Activated naive CD8-positive, alpha-beta T cell treated with anti-CD3 and anti-CD28 coated beads for 36 hours (primary cell): ENCODE measurements at places on chromosomes 2 and 18. TPM values are rescaled to one million over a fixed set of nuclear protein-coding genes. Genes with fewer than 3 reads are reported as not detected.
A peak's percentile ranks its signal among the peaks of the same experiment; 100 is the strongest.

DNA sequence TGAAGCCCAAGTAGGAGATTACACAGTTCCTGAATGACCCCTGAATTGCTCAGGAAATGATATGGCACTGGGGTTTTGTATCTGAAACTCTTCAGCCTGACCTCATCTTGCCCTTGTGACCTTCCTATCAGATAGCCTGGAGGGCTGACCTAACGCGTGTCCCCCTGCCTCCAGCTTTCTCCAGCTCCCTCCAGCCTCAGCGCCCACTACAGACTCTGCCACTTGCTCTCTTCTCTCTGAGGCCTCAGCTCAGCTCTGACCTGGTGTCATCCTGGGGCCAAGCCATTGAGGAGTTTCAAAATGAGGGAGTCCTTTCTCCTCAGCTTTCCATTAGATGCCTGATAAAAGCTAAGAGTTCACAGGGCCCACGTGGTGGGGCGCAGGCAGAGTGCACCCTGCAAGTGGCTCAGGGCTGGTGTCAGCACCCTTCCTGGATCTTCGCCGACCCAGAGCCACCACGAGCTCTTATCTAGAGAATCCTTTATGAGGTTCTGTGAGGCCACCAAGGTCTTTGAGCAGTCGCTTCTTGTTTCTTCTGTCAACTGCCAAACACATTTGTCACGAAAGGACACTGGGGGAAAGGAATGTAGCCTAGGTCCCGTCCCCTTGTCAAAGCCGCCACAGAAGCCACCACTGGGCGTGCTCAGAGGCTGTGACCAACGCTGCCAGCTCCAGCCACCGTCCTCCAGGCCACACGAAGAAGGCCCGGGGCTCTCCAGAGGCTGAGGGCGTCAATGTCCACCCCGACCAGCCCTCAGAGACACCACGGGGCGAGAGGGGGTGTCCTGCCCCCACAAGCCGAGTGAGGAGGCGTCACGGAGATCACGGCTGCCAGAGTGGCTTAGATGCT is 131.3 kb upstream of the GPC1 start:
- no peak overlapping the region for H3K4me3 ChIP-seq
- no peaks in the 10 kb centered on the region for H3K4me1 ChIP-seq
- H3K36me3 ChIP-seq, result no peaks in the 10 kb centered on the region
- DNase-seq, result no peak
- no peak overlapping the region for H3K27ac ChIP-seq
- peaks cover 4% of the 10 kb centered on the region for H3K27me3 ChIP-seq

- H3K4me3 ChIP-seq, result no peak overlapping the region
- H3K27ac ChIP-seq, result no peak overlapping the region
- H3K36me3 ChIP-seq, result no peaks in the 10 kb centered on the region
- H3K4me1 ChIP-seq, result no peaks in the 10 kb centered on the region
- H3K27me3 ChIP-seq, result no peaks in the 10 kb centered on the region
- DNase-seq, result no peak
Observed at GRCh38 chr2:145601361-145601925, 1081.5 kb upstream of the ZEB2 start.

DNA sequence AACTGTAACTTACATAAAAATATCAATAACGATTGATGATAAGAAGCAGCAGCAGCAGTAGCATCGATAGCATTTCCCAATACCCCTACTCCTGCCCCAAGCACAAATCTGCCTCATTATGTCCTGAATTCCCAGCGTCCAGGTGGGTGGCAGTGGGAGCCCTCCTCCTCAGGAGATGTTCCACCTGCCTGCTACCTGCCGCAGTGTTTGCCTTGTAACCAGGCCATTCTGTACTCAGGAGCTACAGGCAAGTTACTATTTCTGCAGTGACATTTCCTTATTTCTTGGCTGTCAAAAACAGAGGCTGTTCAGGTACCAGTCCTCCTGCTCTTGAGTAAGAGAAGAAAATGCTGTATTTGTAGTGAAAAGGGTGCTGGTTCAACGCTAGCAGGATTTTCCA is 236.4 kb downstream of the CNTNAP5 start:
- no peaks in the 10 kb centered on the region for H3K4me1 ChIP-seq
- H3K36me3 ChIP-seq, result no peaks in the 10 kb centered on the region
- no peak overlapping the region for H3K27ac ChIP-seq

GRCh38 chr2:159758239-159758638 is 39.8 kb downstream of the CD302 start:
- DNase-seq, result no peak
- H3K4me3 ChIP-seq, result no peak overlapping the region
- peaks cover 23% of the 10 kb centered on the region for H3K36me3 ChIP-seq

DNA sequence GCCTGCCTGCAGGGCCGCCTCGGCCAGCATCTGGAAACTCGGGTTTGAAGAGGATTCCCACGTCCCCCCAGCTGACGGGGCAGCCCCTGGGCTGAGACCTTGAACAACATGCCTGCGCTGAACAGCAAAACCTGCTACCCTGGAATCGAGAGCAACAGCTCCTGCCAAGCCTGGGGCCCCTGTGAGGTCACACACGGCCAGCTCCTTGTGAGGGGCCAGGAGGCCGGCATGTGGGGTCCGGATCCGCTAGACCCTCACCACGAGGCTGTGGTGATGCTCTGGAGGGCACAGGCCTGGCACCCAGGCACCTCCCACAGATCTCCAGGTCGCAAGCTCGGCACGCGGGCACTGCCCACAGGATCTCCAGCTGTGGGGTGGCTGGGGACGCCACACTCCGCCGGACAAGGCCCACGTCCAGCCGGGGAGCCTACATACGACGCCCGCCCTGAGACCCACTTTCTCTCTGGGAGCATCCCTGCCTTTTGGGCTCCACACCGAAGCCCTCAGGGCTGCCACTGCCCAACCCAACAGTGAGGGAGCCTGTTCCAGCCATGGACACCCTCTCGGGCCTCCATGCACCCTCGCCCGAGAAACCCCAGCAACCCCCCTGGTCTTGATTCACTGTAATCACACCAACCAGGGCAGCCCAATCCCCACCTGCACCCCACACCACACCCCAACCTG is 34.1 kb downstream of the SLC66A2 start:
- no peak for DNase-seq
- no peak overlapping the region for H3K4me3 ChIP-seq
- H3K36me3 ChIP-seq, result peaks cover 56% of the 10 kb centered on the region
- H3K27me3 ChIP-seq, result no peaks in the 10 kb centered on the region
- H3K27ac ChIP-seq, result no peak overlapping the region

- no peaks in the 10 kb centered on the region for H3K4me1 ChIP-seq
- H3K27me3 ChIP-seq, result no peaks in the 10 kb centered on the region
- no peak overlapping the region for H3K27ac ChIP-seq
- no peak overlapping the region for H3K4me3 ChIP-seq
- H3K36me3 ChIP-seq, result peaks cover 83% of the 10 kb centered on the region
- DNase-seq, result no peak
Observed at GRCh38 chr2:117917223-117917917, 96.5 kb downstream of the CCDC93 start.

DNA sequence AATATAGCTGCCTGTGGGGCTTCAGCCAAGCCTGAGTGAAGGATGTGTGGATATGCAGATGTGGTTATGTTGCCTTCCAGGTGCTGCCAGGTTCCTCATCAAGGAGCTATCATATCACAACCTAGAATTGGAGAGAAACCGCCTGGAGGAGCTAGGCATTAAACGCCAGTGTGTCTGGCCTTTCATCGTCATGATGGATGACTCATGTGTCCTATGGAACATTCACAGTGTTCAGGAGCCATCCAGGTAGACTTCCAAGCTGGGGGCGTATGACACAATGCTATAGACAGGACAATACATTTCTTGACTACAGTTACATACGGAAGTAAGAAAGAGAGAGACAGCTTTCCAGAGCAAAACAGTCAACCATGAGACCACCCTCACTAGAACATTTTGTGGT is 86.8 kb downstream of the ESCO1 start:
- no peak for DNase-seq
- no peaks in the 10 kb centered on the region for H3K4me1 ChIP-seq
- H3K4me3 ChIP-seq, result no peak overlapping the region
- no peak overlapping the region for H3K27ac ChIP-seq

GRCh38 chr2:45241061-45241561 is 231.9 kb upstream of the SIX2 start:
- no peak for DNase-seq
- H3K36me3 ChIP-seq, result no peaks in the 10 kb centered on the region

- H3K27me3 ChIP-seq, result no peaks in the 10 kb centered on the region
- no peaks in the 10 kb centered on the region for H3K36me3 ChIP-seq
- no peak for DNase-seq
- H3K27ac ChIP-seq, result no peak overlapping the region
Observed at GRCh38 chr2:215612786-215613185, 176.9 kb upstream of the FN1 start.

DNA sequence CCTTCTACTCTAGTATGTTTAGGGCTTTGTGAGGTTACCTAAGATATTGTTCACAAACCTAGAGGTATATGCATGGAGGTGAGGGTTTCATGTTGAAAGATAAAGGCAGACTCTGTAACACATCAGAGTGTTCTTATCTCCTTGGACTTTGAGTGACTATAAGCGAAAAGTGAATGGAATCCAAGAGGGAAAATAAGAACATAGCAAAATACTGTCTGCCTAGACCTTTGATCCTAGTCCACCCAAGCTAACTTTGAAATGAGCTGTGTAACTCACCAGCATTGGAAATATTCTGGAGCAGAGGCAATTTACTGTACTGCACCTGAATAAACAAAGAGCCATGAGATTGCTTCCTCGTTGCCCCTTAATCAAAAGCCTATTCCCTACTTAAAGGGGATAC is 28.2 kb upstream of the GALNT1 start:
- DNase-seq, result no peak
- no peaks in the 10 kb centered on the region for H3K36me3 ChIP-seq
- no peak overlapping the region for H3K4me3 ChIP-seq
- H3K27ac ChIP-seq, result no peak overlapping the region

DNA sequence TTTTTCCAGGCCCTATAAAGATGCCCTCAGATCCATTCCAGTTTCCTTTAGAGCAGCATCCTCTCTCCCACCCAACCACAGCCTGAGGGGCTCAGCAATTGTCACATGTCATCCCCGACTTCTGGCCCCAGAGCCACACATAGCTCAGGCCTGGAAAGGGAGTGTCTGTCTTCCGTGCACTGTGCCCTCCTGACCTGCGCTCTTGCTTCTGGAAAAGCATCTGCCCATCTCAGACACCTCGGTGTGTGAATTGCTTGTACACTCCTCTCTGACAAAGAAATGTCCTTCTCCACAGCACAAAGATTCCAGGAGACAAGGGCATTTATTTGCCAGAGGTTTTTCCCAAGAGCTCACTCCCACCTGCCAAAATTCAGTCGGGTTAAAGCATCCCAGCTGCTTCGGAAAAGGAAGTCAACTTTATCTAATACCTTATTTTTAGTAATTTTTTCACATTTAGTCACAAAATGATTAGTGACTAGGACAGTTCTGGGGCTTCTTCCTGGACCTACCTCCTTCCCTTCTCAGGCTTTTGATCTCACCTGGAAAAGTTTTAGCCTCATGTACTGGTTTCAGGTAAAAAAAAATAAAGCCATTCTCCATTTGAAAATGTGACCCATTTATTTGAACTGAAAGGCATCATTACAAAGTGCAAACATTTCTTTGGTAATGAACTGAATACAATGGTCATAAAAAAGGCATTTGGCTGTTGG is 112.9 kb downstream of the PXDN start:
- no peaks in the 10 kb centered on the region for H3K36me3 ChIP-seq
- H3K4me1 ChIP-seq, result no peaks in the 10 kb centered on the region
- no peak overlapping the region for H3K27ac ChIP-seq
- H3K4me3 ChIP-seq, result no peak overlapping the region
- H3K27me3 ChIP-seq, result no peaks in the 10 kb centered on the region

DNA sequence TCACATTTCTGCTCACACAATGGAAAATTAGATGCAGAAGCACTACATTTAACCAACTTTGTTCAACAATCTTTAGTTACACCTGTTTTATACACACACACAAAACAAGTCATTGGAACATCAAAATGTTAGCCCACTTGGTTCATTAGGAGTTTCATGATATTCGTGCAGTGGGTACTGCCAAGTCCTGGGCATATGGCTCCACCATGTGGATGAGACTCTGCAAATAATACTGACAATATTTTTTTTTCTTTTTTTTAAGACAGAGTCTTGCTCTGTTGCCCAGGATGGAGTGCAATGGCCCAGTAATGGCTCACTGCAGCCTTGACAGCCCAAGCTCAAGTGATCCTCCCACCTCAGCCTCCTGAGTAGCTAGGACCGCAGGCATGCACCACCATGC is 34.5 kb upstream of the GRB14 start:
- H3K27me3 ChIP-seq, result no peaks in the 10 kb centered on the region
- no peak overlapping the region for H3K27ac ChIP-seq
- H3K36me3 ChIP-seq, result no peaks in the 10 kb centered on the region
- DNase-seq, result no peak
- H3K4me1 ChIP-seq, result no peaks in the 10 kb centered on the region
- H3K4me3 ChIP-seq, result no peak overlapping the region

- peak within 1 kb of the TSS; percentile 9 for H3K4me3 ChIP-seq
- no peak within 1 kb of the TSS for H3K27ac ChIP-seq
- H3K4me1 ChIP-seq, result peaks cover 21% of the 10 kb centered on the region
- no peaks in the 10 kb centered on the region for H3K36me3 ChIP-seq
- DNase-seq, result no peak
Observed at GRCh38 chr2:219514196-219514761, at the start of gene ASIC4. Gene ASIC4 (plus strand): TSS chr2:219514482. CDS start chr2:219514725, 243 bp downstream.

DNA sequence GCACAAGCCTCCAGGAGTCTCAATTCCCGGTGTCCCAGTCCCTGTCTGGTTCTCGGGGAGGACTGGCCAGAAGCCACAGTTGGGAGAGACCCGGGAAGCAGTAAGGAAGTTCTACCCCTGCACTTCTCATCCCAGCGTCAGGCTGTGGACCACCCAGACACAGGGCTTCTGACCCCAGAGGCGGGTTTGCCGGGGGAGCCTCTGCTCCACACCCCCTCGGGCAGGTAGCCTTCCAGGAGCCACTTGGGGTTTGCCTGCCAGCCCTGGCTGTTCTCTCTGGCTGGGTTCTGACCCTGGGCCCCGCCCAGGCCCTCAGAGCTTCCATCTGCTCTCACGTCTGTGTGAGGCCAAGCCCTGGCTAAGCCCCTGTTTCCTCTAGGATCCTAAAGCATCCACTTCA is 94.4 kb upstream of the GPC1 start:
- no peaks in the 10 kb centered on the region for H3K4me1 ChIP-seq
- H3K27me3 ChIP-seq, result peaks cover 12% of the 10 kb centered on the region
- DNase-seq, result no peak
- no peak overlapping the region for H3K4me3 ChIP-seq
- no peak overlapping the region for H3K27ac ChIP-seq

DNA sequence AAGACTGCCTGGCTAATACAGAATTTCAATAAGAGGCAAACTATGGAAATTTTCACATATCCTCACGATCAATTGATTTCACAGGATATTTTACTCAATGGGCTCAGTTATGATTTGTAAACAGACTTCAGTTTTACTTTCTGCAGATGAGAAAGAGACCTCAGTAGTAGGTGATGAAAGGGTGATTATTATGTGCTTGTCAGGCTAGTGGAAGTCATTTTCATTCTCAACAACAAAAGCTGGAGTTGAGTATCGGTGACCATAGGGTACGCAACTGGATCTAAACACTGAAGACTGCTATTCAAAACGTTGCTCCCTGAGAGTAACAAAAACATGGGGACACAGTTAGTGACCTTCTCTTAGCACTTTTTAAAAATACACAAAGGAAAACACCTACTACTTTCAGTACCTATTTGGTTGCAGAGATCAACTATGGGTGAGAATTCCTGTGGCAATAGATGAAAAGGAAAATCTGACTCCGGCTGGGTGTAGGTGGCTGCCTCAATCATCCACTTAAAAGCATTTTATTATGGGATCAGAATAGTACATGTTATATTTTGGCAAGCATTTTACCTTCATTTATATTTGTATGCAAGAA is 126.2 kb upstream of the VRK2 start:
- H3K27me3 ChIP-seq, result no peaks in the 10 kb centered on the region
- H3K4me1 ChIP-seq, result peaks cover 8% of the 10 kb centered on the region
- no peak overlapping the region for H3K4me3 ChIP-seq
- no peak overlapping the region for H3K27ac ChIP-seq

Gene HAT1
- total RNA-seq, result 95.6 TPM

Gene CFC1
- total RNA-seq, result not detected

Gene TWSG1
- 11.3 TPM for total RNA-seq

Gene RAB6C
- not detected for total RNA-seq

Gene RND3
- total RNA-seq, result not detected

Gene TMEFF2
- not detected for total RNA-seq
